ENCODE measurements at places on chromosomes 4 and X.

- no peak for DNase-seq
Observed at GRCh38 chrX:117752745-117753144, 363.9 kb downstream of the KLHL13 start.

- no peak for DNase-seq
Observed at GRCh38 chr4:78768452-78769180, 7.5 kb upstream of the BMP2K start.

- no peak for DNase-seq
Observed at GRCh38 chr4:17941731-17942130, 79.8 kb downstream of the LCORL start.

DNA sequence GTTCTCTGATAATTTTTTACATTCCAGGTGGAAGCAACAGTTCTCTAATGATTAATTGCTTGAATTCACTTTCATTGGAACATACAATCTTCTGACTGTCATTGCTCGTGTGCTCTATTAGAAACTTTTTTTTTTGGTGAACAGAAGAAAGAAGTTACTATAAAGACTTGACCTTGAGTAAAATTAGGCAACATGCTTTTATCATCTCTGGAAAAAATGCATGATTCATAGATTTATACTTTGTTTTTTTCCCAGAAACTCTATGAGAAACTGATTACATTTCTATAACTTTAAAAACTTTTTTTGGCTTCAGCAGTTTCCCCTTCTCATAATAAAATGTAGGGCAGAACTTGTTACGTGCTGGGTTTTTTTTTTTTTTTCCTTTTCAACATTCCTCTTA, 167.6 kb downstream of the ARHGAP10 start:
- DNase-seq, result no peak

DNA sequence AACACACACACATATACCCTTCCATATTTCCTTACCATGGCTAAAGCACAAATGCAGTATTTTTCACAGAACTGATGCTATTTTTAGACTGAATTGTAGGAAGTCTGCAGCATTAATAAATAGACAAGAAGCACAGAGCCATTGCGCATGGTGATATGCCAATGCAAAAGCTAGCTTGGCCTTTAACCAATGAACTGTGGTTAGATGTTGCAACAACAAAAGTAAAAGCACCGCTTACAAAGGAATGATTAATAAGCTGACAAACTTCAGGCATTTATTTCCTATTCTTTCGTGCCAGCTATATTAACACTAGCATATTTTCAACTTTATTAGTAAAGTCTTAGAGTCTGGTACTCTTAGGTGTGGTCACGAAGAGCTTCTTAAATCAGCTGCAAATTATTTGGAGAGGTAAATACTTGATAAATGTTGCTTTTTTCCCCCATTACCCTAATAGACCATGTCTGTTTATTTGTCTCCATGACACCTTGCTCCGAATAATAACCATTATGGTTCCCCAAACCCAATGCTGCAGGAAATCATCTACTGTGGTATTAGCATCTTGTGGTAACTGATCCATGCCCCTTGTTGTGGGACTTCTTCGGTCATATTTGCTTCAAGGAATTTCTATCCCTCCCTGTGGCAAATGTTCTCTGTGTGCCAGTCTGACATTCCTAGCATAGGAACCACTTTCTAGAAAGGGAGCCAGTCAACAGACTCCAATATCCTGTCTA, 306.1 kb upstream of the TAPT1 start:
- DNase-seq, result no peak

DNA sequence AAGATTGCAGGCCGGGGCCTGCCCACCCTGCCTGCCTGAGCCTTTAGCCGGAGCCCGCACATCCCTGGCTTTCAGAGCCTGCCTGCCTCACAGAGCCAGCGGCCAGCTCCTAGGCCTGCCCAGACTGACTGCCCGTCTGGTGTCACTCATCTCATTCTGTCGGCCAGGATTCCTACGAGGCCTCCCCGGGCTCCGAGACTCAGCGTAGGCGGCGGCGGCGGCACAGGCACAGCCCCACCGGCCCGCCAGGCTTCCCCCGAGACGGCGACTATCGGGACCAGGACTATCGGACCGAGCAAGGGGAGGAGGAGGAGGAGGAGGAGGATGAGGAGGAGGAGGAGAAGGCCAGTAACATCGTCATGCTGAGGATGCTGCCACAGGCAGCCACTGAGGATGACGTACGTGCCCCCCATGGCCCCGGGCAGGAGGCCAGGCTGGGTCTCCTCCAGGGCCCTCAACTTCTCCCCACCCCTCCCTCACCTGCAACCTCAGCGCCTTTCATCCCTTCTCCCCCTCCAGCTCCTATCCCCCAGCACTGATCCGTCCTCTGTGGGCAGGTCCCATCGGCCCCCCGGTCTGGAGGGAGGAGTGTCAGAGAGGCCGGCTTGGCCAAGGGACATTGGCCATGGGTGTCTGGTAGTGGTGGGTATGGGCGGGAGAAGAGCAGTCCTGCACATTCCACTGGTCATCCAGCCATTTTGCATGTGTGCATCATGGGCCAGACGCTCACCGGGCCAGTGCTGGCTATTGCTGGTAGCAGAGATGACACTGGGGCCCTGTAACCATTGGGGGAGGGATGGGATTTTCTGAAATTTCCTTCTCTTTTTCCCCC, 22.6 kb upstream of the UBA1 start:
- DNase-seq, result no peak

- no peak for DNase-seq
Observed at GRCh38 chr4:151347490-151348235, 22.3 kb upstream of the SH3D19 start.

DNA sequence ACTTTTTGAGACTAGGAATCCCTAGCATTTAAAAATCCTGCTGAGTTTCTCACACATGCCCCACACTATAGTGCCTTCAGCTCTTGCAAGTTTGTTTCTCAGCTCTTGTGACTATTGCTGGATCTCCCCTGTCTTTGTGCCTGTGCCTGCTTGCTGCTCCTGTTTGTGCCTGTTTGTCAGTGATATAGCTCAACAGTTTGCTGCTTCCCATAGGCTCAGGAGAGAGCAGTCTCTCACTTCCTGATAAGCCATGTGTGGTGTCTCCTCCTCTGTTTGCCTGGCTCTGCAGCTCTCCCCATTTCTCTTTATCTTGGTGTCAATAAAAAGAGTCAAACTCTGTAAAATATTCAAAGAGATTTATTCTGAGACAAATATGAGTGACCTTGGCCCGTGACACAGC, 259.8 kb upstream of the CLNK start:
- DNase-seq, result no peak

DNA sequence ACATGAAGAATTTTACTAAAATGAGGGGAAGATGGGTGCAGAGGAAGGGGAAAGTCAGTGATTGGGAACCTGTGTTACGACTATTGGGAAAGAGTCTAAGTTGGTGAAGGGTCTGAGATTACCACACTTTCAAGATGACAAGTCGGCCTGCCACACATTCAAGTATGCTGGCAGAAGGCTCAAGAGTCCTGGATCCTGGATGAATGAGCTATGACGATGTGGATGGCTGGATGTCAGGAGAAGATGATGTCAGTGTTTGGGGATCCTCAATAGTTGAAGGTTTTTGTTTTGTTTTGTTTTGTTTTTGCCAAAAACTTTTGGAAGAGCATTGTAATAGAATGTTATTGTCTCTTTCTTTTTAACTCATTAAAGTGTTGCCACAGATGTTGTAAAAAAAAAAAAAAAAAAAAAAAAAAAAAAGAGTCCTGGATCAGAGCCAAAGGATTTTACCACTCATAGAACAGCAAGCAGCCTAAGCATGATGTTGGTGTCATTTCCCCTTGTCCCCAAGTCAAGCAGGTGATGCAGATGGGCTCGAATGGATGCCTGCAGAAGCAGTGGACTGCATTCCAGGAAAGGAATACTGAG, 120.6 kb downstream of the REELD1 start:
- no peak for DNase-seq

DNA sequence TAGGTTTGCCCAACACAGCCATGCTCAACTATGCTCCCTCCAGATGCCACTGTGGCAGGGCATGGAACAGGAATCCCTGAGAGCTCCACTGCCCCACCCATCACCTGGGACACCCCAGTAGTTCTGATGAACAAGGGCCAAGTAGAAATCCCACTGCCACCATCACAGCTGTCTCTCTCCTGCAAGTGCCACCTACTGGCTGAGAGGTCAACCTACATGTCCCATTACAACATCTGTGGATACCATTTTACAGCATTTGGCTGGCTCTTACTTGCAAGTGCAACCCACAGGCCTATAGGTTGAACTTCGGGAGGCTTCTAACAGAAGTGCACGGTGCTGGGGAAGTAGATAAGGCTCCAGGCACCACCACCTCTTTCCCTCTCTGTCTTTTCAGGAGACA, 142.5 kb downstream of the CXXC4 start:
- no peak for DNase-seq

GRCh38 chr4:54525602-54526001, 132.2 kb upstream of the KIT start:
- DNase-seq, result no peak

- DNase-seq, result no peak
Observed at GRCh38 chr4:3686753-3687152, 79.4 kb upstream of the ADRA2C start.

DNA sequence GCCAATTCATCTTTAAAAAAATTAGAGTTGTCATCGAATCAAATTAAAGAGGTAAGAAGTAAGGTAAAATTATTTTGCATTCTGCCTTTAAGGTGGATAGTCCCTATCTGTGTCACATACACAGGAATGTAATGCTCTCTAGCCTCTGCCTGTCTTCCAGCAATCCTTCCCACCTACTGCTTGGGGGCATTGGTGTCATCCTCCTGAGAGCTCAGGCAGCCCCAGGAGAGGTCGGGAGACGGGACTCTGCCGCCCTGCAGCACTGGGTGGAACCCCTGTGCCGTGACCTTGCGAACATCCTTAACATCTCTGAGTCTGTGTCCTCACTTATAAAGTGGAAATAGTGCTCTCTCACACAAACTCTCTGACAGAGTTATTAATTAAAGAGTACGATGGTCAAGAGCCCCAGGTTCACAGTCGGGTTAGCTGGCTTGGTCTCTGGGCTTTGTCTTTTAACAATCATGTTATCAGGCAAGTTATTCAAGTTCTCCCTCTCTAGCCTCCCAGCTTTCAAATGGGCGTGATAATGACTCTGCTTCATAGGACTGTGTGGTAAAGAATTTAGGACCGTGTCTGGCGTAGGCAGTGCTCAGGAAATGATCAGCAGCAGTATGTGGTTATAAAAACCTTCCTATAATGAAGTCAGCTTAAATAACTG, 10.2 kb downstream of the TLR3 start:
- no peak for DNase-seq

GRCh38 chrX:40010550-40011321, 87.0 kb downstream of the BCOR start:
- DNase-seq, result no peak

DNA sequence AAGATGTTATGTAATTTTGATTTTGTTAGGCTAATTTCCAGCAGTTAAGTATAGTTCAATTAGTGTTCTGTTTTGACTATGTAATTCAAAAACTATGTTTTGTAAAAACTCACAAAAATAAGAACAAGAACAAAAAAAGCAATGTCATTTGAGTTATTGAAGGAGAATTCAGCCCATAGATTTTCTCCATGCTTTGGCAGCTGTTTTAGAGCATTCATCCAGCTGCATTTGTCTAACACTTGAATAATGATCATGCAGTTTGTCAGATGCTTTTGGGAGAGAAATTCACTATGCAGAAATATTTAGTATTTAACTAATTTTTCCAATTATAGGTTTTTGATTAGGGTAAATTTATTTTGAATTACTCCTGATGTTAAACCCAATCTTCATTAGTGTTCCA, 14.2 kb downstream of the CPE start:
- DNase-seq, result no peak

DNA sequence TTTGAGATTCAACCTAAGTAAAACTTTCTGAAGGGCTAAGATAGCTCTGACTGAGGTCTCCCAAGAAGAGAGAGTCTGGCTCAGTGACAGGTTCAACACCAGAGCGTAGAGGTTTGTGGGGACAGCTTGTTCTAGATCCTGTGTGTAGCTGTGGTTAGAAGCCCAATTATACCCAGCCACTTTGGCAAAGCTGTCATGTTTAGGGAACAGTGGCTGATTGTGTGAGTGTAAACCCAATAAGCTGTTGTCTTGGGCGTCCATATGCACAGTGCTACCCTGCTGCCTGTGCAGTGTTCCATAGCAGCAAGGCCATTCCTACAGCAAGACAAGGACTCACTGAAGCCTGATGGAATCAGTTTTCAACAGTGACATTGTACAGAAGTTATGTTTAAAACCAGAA, 11.2 kb upstream of the SCRG1 start:
- DNase-seq, result no peak

DNA sequence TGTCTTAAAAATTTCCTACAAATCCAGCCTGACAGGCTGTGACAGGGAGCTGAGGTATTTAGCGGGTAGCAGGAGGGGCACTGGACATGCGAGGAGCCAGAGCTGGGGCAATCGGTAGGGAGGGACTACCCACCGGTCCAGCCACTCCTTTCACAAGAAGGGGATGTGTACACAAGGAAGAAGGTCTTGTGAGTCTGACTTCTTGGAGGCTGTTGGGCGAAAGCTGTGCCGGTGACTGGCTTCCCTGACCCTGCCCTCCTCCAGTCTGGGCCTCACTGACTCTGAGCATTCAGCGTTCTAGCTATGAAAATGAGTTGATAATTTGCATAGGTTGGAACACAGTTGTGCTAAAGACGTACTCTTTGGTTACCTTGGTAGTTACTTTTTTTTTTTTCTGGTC, 12.7 kb upstream of the CXCL8 start:
- no peak for DNase-seq

DNA sequence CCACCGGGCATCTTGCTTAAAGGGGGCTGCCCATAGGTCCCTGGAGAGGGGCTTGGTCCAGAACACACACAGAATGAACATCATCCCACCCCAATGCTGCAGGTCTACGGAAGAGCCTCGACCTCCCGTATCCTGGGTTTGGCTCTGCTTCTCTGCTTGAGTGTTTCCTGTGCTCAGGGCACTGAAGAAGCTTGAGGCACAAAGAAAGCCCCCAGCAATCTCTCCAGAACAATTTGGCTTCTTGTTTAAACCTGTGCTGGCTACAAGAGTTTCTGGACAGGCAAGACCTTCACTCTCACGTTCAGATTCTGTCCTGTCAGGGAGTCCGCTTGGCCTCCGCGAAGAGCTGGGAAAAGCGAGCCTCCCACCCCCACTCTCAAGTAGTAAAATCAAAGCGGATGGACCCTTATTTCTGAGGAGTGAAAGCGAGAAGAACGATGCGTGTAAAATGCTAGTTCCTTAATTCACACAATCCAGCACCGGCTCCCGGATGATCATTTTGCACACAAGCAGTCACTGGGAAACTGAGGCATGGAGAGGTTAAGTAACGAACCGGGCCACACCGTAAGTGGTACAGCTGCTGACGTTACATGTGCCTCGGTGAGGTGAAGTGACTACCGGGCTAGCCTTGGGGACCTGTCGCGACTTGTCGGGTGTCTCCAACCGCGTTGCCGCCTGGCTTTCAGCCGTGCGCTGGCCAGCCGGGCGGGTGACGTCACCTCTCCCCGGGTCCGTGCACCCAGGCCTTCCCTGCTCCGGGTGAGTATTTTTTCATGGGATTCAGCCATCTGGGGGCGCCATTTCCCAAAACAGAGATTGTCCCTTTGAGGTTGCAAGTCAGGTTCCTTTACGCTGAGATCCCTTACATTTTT, 3.1 kb upstream of the SFRP2 start:
- DNase-seq, result no peak

All from activated T-helper 9 cell treated with anti-CD3 and anti-CD28 coated beads, Interleukin-2, amount 50 U/mL, for 16 hours (primary cell).